Effector memory CD8-positive, alpha-beta T cell (primary cell): ENCODE measurements at places on chromosomes 7 and 10.

DNA sequence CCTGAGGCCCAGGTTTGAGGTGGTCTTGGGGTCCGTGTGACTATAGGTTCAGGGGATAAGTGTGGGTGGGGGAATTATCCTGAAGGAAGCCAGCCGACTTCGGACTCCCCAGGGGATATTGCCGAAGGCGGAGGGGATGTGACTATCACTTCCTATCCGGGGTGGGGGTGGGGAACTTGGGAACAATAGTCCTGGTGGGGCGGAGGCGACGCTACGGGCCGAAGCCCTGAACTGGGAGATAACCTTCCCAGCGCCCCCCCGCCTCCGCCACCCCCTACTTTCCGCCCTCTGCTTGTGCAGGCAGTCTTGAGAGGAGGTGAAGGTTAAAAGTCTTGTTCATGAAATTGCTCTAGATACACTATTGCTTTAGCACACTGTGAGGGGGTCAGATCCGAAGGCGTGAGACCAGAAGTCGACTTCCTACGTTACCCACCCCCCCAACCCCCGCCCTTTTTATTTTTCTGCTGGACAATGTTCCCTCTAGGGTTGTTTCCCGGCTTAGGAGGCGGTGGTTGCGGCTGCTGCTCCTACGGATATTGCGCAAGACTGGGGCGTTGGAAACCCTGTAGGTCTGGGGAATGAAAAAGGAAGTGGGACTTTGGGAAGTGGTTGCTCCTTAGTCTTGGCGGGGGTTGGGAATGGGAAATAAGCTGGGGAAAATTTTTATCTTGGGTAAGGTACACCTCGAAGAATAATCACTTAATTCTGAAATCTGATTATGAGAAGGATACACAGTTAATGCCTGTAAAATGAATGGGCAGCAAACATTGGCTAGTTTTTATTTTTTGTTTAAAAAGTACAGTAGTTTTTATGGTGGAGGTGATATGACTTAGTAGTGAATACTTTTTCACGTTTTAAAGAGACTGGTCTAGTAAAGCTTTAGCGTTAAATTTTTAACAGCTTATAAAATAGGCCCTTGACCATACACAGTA lies 1.5 kb downstream of the PTPN12 start:
- DNase-seq, result no peak
- H3K36me3 ChIP-seq, result peaks cover 8% of the 10 kb centered on the region
- H3K4me3 ChIP-seq, result peak overlapping the region; percentile 93
- peak overlapping the region; percentile 65 for H3K27ac ChIP-seq
- peaks cover 30% of the 10 kb centered on the region for H3K4me1 ChIP-seq

DNA sequence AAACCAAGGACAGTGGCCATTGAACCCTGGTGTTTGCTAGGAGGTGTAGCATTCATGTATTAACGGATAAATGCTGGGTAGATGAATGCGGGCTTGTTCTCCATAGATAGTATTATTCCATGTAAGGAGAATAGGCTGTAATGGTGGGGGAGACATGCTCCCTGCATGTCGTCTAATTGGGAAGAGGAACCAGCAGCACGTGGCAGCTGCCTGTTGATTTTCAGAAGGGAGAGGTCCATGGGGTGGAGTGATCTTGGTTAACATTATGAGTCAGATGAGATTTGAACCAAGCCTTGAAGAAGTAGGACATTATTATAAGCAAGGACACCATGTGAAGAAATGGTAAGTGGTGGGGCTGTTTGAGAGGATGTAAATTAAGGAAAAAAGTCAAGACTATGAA lies 112.5 kb downstream of the WNT2 start:
- H3K36me3 ChIP-seq, result no peaks in the 10 kb centered on the region
- DNase-seq, result no peak
- no peak overlapping the region for H3K4me3 ChIP-seq
- no peaks in the 10 kb centered on the region for H3K4me1 ChIP-seq
- no peak overlapping the region for H3K27ac ChIP-seq

GRCh38 chr7:133688483-133689239 lies 435.8 kb downstream of the EXOC4 start:
- H3K4me3 ChIP-seq, result no peak overlapping the region
- H3K27ac ChIP-seq, result no peak overlapping the region

DNA sequence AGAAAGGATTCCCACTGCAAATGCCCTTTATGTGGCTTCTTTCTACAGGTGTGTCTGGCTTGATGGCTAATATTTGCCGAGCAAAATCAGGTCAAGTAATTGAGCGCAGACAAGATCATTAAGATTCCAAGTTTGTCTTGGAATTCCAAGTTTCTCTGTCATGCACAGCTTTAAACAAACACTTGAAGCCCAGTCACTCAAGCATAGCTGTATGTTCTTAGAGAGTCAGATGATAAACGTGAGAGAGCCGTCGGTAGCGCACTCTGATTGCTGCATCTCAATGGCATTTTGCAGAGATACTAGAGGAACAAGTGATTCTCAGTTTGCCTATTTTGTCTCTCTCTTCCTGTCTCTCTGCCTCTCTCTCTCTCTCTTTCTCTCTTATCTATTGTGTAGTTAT lies 658 bp downstream of the DMBT1 start:
- no peak overlapping the region for H3K4me3 ChIP-seq
- no peak for DNase-seq
- no peak overlapping the region for H3K27ac ChIP-seq

DNA sequence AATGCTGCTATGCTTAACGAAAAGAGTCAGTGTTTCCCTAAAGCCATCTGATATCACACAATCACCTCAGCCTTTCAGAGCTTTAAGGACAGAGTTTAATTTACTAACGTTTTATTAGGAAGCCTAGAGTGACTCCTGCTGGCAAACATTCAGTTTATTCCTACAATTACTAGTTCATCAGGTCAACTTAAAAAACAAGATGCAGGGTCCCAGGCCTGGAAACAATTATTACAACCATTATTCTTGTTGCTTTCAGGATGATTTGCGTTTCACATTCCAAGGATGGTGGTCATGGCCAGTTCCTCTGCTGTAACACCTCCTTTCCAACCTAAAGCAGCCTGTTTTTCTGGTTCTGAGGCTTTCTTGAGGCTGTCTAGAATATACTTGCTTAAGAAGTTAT lies 1.5 kb upstream of the FAM53B start:
- peak; percentile 53 for DNase-seq
- no peaks in the 10 kb centered on the region for H3K27me3 ChIP-seq
- peaks cover 25% of the 10 kb centered on the region for H3K4me1 ChIP-seq
- peak overlapping the region; percentile 73 for H3K4me3 ChIP-seq

DNA sequence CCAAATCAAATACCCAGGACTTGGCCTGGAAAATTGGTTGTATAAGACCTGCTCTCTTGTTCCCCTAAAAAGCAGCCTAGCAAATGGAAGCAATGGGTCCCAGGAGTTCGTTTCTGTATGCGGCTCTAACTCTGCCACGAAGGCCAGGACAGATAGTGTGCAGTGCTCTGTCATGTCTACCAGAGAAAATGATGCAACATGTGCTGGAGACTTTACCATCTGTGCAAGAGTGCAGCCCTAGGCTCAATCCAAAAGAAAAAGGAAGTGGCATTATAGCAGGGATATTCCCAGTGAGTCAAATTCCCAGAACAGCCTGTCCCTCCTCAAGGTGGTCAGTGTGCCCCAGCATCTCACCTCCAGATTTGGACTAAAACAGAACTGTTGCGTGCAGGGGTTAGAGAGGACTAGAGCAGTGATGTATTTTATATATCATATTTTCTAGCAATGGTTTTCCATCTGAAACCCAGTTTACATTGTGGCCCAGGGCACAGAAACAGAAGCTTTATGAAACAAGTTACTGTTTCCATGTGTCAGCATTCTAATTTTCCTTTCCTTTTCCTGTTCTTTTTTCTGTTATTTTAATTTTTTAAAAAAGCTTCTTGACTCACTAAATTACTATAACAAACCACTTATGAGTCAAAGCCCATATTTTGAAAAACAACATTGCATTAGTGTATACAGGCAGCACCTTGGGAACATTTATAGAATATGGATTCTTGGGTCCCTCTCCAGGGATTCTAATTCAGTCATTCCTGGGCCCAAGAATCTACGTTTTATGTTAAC lies 311.2 kb downstream of the RNLS start:
- no peak for DNase-seq
- no peaks in the 10 kb centered on the region for H3K27me3 ChIP-seq
- peak overlapping the region; percentile 64 for H3K4me3 ChIP-seq
- peaks cover 5% of the 10 kb centered on the region for H3K36me3 ChIP-seq
- peak overlapping the region; percentile 72 for H3K27ac ChIP-seq

GRCh38 chr10:72733989-72734388 lies 42.0 kb downstream of the MCU start:
- peaks cover 9% of the 10 kb centered on the region for H3K4me1 ChIP-seq
- DNase-seq, result no peak
- H3K4me3 ChIP-seq, result no peak overlapping the region

GRCh38 chr10:35397953-35398352 lies 61.6 kb downstream of the CCNY start:
- peak overlapping the region; percentile 63 for H3K27ac ChIP-seq
- H3K36me3 ChIP-seq, result peaks cover 3% of the 10 kb centered on the region
- no peak overlapping the region for H3K4me3 ChIP-seq
- DNase-seq, result no peak
- no peaks in the 10 kb centered on the region for H3K27me3 ChIP-seq

DNA sequence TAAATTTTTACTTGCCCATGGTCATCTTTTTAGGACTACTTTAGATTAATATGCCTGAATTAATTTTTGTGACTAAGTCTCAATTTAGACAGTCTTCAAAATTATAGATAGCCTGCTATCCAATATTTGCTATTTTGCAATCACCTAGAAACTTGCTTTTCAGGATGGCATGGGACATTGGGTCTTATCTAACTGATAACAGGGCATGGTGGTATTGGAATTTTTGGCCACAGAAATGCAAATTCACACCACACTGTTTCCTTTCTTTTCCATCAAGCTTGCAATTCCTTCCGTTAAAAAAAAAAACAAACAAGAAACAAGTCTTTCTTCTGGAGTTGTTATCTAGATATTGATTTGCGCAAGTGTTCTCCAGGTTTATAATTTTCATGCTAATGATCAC lies 8.8 kb downstream of the ARL5B start:
- no peak for DNase-seq
- H3K4me3 ChIP-seq, result no peak overlapping the region
- peaks cover 40% of the 10 kb centered on the region for H3K36me3 ChIP-seq
- H3K27me3 ChIP-seq, result no peaks in the 10 kb centered on the region
- peaks cover 13% of the 10 kb centered on the region for H3K4me1 ChIP-seq

GRCh38 chr7:39509912-39510311 lies 56.3 kb upstream of the YAE1 start:
- no peak overlapping the region for H3K27ac ChIP-seq
- no peak overlapping the region for H3K4me3 ChIP-seq
- peaks cover 11% of the 10 kb centered on the region for H3K27me3 ChIP-seq

DNA sequence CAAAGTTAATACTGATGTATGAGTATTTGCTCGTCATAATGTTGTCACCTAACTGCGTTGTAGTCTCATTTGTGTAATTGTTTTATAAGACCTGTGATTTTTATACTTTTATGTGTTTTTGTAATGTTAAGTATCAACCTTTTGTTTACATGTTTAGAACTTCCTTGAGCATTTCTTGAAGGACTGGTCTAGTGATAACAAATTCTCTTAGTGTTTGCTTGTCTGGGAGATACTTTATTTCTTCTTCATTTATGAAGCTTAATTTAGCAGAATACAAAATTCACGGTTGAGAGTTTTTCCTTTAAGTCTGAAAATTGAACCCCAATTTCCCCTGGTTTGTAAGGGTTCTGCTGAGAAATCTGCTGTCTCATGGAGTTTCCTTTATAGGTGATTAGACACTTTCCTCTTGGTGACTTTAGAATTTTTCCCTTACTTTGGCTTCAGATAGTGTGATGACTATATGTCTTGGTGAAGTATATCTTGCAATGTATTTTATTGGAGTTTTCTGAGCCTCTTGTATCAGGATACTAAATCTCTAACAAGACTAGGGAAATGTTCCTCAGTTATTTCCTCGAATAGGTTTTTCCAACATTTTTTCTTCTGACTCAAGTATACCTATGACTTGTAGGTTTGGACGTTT lies 154.9 kb downstream of the WDR11 start:
- H3K36me3 ChIP-seq, result no peaks in the 10 kb centered on the region
- no peaks in the 10 kb centered on the region for H3K4me1 ChIP-seq
- no peak overlapping the region for H3K27ac ChIP-seq
- no peak for DNase-seq

- no peaks in the 10 kb centered on the region for H3K27me3 ChIP-seq
- H3K4me1 ChIP-seq, result no peaks in the 10 kb centered on the region
- H3K36me3 ChIP-seq, result no peaks in the 10 kb centered on the region
Measured at GRCh38 chr7:158016180-158017097, 571.2 kb downstream of the PTPRN2 start.
